ENCODE measurements at places on chromosomes 16 and 17. TPM values are rescaled to one million over a fixed set of nuclear protein-coding genes. Genes with fewer than 3 reads are reported as not detected.

DNA sequence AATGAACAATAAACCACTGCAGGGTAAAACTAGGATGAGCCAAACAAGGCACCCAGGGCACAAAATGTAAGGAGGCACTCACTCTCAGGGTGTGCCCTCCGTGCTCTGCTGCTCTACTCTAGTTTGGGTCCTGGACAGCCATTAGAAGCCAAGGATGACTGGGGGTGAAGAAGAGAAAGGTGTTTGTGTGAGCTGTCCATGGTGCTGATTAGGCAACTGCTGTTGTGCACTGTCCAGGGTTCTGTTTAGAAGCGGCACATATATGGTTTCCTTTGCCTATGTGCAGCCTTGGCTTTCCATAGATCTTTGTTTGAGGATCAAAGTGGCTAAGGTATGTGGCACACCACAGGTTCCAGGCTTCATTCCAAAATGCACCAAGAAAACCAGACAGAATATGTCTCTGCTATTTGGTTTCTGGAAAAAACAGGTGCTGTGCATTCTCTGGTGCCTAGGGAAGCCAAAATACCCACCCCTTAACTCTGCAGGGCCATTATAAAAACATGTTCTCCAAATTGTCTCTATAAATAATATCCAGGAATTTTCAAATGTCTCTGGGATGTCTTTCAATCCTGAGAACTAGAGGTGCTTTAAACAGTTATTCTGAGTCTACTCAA lies 123.5 kb downstream of the CBLN1 start:
- no peaks in the 10 kb centered on the region for H3K27me3 ChIP-seq
- DNase-seq = no peak
- no peak overlapping the region for H3K4me3 ChIP-seq
- no peaks in the 10 kb centered on the region for H3K36me3 ChIP-seq
- no peaks in the 10 kb centered on the region for H3K4me1 ChIP-seq

Gene C17orf78
- total RNA-seq = not detected

DNA sequence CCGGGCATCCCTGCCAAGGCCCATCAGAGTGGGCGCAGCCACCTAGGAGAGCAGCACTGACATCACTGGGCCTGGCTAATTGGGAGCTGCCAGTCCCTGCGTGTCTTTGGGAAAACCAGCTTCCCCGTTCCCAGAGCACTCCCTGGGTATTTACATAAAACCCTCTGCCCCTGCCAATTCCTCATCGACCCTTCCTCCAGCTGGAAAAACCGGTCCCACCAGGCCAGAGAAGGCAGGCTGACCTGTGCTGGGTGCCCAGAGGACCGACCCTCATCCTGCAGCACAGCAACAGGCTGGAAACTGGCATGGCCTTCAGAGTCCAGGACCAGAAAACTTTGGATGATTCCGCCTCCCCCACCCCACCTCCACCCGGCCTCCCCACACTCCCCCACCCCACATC lies 8.2 kb upstream of the FOXN1 start:
- no peak overlapping the region for H3K27ac ChIP-seq
- no peak overlapping the region for H3K4me3 ChIP-seq
- H3K27me3 ChIP-seq = peaks cover 40% of the 10 kb centered on the region
- H3K4me1 ChIP-seq = peaks cover 9% of the 10 kb centered on the region

Gene DPEP1
- total RNA-seq = not detected

DNA sequence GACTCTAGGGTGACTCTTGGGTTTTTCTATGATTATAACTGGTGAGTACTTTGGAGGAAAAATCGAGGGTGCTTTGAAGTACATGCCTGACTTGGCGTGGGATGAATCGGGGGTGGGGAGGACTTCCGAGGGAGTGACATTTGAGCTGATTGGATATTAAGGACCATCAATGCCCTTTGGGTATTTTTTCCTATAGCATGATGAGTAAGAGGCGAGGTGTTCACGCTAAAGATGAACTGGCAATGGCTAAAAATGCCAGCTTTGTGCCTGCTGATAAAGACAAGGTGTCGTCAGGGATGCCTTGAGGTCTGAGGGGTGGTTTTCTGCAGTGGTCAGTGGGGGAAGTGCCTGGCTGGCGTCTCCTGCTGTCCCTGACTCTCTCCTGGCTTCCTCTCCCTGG lies 25.3 kb downstream of the USP43 start:
- peaks cover 4% of the 10 kb centered on the region for H3K27me3 ChIP-seq
- H3K27ac ChIP-seq = no peak overlapping the region
- DNase-seq = no peak
- H3K4me1 ChIP-seq = no peaks in the 10 kb centered on the region

DNA sequence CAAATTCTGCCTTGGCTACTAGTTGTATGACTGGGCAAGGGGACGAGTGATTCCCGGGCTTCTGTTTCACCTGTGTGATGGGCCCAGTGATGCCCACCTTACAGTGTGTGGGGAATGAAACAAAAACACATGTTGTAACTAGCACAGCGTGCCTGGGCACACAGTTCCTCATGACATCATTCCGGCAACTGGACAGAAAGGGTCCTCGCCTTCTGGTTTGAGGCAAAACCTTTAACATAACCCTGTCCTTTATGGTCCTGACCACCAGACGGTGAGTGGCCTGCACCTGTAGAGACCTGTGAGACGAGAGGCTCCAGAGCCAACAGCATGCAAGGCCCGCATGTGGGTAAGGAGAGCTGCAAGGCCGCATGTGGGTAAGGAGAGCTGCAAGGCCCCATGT lies 7.7 kb upstream of the SLC38A8 start:
- peaks cover 19% of the 10 kb centered on the region for H3K36me3 ChIP-seq
- no peak overlapping the region for H3K4me3 ChIP-seq
- DNase-seq = no peak
- H3K27ac ChIP-seq = no peak overlapping the region
- H3K4me1 ChIP-seq = no peaks in the 10 kb centered on the region

- peaks cover 16% of the 10 kb centered on the region for H3K4me1 ChIP-seq
- no peaks in the 10 kb centered on the region for H3K36me3 ChIP-seq
- DNase-seq = peak; percentile 2
- H3K27me3 ChIP-seq = no peaks in the 10 kb centered on the region
Measured at GRCh38 chr17:82838386-82839063, 1.3 kb downstream of the ZNF750 start.

Gene ANKRD40CL
- total RNA-seq = not detected

Gene HOXB6
- not detected for total RNA-seq

Gene CAVIN1
- total RNA-seq = 1,158 TPM

DNA sequence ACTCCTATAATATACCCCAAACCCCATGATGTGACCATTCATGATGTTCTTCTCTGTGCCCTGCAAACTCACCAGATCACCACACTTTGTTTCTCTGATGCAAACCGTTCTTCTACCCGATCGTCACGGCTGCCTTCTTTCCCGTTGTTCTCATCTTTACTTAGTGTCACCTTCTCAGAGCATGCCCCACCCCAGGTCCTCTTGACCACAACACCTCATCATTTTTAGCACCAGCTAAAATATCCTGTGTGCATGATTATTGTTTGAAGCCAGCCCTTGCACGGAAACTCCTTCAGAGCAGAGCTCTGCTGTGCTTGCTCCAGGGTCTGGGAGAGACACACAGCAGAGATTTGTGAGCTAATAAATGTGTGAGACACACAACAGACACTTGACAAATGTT lies 38.9 kb upstream of the CREBBP start:
- H3K27me3 ChIP-seq = peaks cover 11% of the 10 kb centered on the region
- H3K27ac ChIP-seq = no peak overlapping the region
- DNase-seq = no peak

Gene SLC52A1
- not detected for total RNA-seq

Gene ABCA9
- not detected for total RNA-seq

DNA sequence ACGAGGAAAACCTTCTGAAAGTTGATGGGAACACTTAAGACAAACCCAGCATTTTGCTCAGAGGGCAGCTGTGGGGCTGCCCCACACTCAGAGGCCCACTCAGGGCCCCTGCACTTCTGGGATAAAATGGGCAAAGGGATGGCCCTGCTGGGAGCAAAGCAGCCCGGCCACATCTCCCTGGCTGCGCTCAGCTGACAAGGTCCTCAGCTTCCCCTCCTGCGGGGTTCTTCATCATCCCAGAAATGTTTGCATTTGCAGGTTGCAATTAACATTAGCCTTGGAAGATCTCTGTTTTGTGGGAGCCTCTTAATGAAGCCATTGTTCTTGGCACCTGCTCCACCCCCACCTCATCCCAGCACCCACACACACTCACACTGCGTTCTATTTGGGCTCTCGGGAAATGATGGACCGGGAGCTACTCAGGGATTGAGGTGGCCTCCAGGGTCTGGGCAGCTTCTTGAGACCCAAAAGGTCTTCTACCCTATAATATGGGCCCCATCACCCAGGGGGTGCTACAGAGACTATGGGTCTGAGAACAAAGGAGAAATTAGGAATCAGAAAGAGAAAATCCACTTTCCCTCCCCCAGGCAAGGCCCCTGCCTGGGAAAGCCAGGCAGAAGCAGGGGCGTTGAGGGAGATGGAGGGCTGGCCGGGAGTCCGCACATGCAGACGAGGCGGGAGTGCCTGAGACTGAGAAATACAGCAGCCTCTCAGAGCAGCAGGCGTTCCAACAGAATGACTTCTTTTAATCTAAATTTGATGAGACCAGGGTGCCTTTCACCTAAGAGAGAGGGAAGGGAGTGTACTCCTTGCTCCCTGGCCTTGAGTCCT lies 53.7 kb upstream of the RPL38 start:
- H3K4me1 ChIP-seq = no peaks in the 10 kb centered on the region
- H3K36me3 ChIP-seq = peaks cover 19% of the 10 kb centered on the region
- DNase-seq = no peak
- no peak overlapping the region for H3K27ac ChIP-seq
- no peak overlapping the region for H3K4me3 ChIP-seq
- no peaks in the 10 kb centered on the region for H3K27me3 ChIP-seq

GRCh38 chr16:25031132-25031440 lies 15.9 kb upstream of the ARHGAP17 start:
- H3K4me3 ChIP-seq = peak overlapping the region; percentile 95
- H3K4me1 ChIP-seq = peaks cover 49% of the 10 kb centered on the region

Gene MMP15
- 1.1 TPM for total RNA-seq

- no peaks in the 10 kb centered on the region for H3K36me3 ChIP-seq
- no peaks in the 10 kb centered on the region for H3K27me3 ChIP-seq
Measured at GRCh38 chr17:58215685-58216084, 3.4 kb downstream of the MKS1 start.

GRCh38 chr17:57779706-57780105 lies 34.6 kb upstream of the CCDC182 start:
- no peaks in the 10 kb centered on the region for H3K36me3 ChIP-seq
- peaks cover 33% of the 10 kb centered on the region for H3K27me3 ChIP-seq
- H3K4me3 ChIP-seq = no peak overlapping the region
- no peaks in the 10 kb centered on the region for H3K4me1 ChIP-seq

DNA sequence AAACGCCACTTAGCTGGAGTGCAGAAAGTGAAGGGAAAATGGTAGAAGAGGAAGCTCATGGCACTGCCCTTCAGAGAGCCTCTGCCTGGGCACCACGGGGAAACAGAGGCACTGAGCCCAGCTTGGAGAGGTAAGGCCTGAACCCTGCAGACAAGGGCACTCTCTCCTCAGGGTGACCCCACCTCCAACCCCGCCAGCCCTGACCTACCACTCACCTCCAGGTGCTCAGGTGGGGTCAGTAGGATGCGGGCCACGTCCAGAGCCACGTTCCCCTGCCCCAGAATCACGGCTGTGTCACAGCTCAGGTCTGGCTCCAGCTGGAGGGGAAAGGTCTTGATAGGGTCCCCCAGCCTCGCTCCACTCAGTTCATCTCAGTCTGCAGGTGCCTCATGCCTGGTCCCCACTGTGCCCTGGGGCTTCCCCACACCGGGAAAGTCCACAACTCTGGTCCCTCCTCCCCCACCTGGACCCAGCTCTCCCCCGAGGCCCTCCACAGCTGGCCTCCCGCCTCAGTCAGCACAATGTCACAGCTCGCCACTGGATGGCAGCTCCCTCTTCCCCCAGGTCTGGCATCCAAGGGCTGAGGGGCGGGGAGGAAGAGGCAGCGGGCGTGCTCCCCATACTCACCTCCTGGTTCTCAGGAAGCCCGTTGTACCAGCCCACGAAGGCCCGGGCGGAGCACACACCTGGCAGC lies 6.0 kb upstream of the GRIN2C start:
- no peak for DNase-seq
- peaks cover 24% of the 10 kb centered on the region for H3K4me1 ChIP-seq
- H3K27me3 ChIP-seq = peaks cover 12% of the 10 kb centered on the region
- H3K27ac ChIP-seq = no peak overlapping the region
- H3K36me3 ChIP-seq = peaks cover 14% of the 10 kb centered on the region

DNA sequence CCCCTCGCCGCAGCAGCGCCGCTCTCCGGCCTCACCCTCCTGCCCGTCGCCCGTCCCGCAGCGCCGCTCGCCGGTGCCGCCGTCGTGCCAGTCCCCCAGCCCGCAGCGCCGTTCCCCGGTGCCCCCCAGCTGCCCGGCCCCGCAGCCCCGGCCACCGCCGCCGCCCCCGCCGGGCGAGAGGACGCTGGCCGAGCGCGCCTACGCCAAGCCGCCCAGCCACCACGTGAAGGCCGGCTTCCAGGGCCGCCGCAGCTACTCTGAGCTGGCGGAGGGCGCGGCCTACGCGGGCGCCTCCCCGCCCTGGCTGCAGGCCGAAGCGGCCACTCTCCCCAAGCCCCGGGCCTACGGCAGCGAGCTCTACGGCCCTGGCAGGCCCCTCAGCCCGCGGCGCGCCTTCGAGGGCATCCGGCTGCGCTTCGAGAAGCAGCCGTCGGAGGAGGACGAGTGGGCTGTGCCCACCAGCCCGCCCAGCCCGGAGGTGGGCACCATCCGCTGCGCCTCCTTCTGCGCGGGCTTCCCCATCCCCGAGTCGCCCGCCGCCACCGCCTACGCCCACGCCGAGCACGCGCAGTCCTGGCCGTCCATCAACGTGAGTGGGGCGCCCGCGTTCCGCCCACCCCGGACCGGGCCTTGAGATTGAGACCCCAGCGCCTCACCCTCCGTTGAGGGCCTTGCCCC lies 15.0 kb downstream of the TBKBP1 start:
- no peak for DNase-seq
- H3K36me3 ChIP-seq = 0 out of 2 replicates have a peak, but pooled peaks cover 5% of the 10 kb centered on the region

- no peak overlapping the region for H3K4me3 ChIP-seq
- DNase-seq = no peak
- H3K36me3 ChIP-seq = peaks cover 54% of the 10 kb centered on the region
- H3K4me1 ChIP-seq = no peaks in the 10 kb centered on the region
- H3K27me3 ChIP-seq = no peaks in the 10 kb centered on the region
Measured at GRCh38 chr17:83036666-83037065, 42.7 kb upstream of the METRNL start.

Gene BAHCC1
- 11.1 TPM for total RNA-seq

Gene SCNN1B
- not detected for total RNA-seq

GRCh38 chr17:65055708-65056638 lies 567 bp downstream of the GNA13 start:
- peaks cover 16% of the 10 kb centered on the region for H3K36me3 ChIP-seq
- H3K27me3 ChIP-seq = no peaks in the 10 kb centered on the region
- DNase-seq = peak; percentile 36

Gene ZNF423
- total RNA-seq = not detected

- peaks cover 26% of the 10 kb centered on the region for H3K27me3 ChIP-seq
- no peak overlapping the region for H3K4me3 ChIP-seq
- peaks cover 10% of the 10 kb centered on the region for H3K4me1 ChIP-seq
- DNase-seq = no peak
- H3K36me3 ChIP-seq = no peaks in the 10 kb centered on the region
Measured at GRCh38 chr17:19464031-19465026, 53.3 kb downstream of the RNF112 start.

- no peak for DNase-seq
- no peak overlapping the region for H3K4me3 ChIP-seq
- H3K27ac ChIP-seq = no peak overlapping the region
- no peaks in the 10 kb centered on the region for H3K36me3 ChIP-seq
- H3K4me1 ChIP-seq = no peaks in the 10 kb centered on the region
- no peaks in the 10 kb centered on the region for H3K27me3 ChIP-seq
Measured at GRCh38 chr16:9885467-9885866, 296.8 kb downstream of the GRIN2A start.
